GM23248 (cell line): ENCODE measurements at places on chromosomes 2 and 18. TPM values are rescaled to one million over a fixed set of nuclear protein-coding genes. Genes with fewer than 3 reads are reported as not detected.

- no peak for DNase-seq
Observed at GRCh38 chr2:89844221-89844943, 1152.9 kb downstream of the RPIA start.

DNA sequence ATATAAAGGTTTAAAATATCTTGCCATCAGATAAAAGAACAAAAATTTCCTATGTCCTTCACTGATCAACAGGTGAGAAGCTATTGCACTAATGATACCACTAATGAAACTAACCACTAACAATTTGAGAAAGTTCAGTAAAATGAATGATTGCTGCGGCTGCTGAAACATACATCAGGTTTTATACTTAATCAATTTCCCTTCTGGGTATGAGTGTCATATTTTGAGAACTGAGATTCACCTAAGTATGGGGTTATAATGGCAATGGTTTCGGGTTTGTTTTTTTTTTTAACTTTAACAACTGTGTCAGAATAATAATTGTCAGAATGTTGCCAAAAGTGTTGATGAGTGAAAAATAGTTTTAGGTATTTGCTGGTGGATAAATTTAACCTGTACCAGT is 151.3 kb upstream of the SLC39A10 start:
- DNase-seq = no peak

GRCh38 chr2:232237464-232237863 is 141.1 kb upstream of the ALPP start:
- DNase-seq = no peak

Gene NEU2
- polyA plus RNA-seq = not detected in 2 replicates

Gene STAT4
- 1.9 and 2.2 TPM in 2 replicates for polyA plus RNA-seq
